Retinal pigment epithelial cell (primary cell): ENCODE measurements at places on chromosomes 12 and 14.

DNA sequence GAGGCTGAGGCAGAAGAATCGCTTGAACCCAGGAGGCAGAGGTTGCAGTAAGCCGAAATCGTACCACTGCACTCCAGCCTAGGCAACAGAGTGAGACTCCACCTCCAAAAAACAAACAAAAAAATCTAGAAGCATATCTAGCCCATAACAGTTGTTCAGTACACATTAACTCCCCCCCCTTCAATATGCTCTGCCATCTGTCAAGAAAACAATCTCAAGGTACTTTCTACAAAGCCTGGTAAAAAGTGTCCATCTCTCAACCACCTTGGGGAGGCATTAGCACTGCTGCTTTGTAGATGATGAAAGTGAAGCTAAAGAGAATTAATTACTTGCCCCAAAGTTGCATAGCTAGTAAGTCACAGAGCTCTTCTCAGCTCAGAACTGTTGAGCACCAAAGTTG is 24.9 kb downstream of the LGALS3 start:
- no peak for DNase-seq

GRCh38 chr12:81088221-81088620 is 10.3 kb downstream of the ACSS3 start:
- DNase-seq = no peak

DNA sequence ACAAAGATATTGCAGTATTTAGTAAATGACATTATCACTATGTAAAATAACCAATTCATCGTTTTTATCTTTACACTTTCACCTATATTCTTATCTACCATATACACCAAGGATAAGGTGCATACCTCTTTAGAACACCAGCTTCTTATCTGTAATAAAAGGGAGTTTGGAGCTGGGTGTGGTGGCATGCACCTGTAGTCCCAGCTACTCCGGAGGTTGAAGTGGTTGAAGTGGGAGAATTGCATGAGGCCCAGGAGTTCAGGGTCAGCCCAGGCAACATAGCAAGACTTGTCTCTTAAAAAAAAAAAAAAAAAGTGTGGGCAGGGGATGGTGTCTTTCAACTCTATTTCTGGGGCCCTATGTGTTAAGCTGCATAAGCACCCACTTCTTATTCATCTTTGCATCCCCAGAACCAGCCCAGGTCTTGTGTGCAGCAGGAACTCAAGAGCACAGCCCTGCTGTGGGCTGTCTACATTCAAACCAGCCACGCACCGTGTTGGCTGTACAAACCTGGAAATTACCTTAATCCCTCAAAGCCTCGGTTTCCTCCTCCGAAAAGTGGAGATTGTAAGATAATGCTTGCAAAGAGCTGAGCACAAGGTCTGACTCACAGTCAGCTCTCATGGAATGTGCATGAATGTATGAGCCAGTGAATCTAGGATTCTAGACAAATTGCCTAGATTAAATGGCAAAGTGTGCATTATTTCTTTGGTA is 256.6 kb upstream of the FOXN3 start:
- DNase-seq = peak; percentile 56

- no peak for DNase-seq
Measured at GRCh38 chr14:71682337-71682736, 249.9 kb upstream of the RGS6 start.

DNA sequence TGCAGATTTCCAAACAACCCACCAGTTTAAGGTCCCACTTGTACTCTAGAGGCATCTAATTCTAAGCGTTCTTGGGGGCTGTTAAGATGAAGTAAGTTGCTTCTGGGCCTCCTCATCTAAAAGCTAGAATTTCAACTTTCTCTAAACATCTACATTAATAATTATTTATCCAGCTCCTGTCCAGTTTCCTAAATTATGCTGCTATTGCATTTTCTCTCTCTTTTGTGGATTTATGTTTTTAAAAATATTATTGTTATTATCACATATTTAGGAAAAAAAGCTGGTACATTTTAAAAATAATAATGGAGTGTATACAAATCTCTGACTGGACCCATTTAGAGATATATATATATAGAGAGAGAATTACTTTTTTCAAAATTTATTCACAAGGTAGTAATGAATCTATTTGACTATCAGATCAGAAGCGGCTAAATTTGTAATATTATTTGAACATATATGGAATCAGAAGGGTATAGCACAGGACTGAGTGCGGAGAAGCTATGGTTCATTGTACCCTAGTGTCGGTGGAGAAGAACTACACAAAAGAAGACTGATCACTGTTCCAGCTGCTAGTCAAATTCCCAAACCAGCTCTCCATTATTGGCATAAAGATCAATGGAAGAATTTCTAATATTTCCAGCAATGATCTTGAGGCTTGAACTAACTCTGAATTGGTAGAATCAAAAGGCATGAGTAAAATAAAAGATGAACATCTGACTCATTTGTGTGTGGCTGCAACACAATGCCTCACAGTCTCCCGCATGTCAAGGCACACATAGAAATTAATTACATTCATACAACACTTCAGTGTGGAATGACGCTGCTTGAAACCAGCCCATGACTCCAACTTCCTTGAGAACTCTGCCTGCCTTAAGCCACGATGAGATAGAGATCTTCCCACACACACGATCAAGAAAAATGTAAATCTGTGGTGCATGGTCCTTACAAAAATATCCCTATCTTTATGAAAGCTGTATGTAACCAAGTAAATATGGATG is 433.4 kb upstream of the OR4E1 start:
- no peak for DNase-seq

GRCh38 chr14:98328496-98328895 is 943.5 kb downstream of the BCL11B start:
- no peak for DNase-seq

DNA sequence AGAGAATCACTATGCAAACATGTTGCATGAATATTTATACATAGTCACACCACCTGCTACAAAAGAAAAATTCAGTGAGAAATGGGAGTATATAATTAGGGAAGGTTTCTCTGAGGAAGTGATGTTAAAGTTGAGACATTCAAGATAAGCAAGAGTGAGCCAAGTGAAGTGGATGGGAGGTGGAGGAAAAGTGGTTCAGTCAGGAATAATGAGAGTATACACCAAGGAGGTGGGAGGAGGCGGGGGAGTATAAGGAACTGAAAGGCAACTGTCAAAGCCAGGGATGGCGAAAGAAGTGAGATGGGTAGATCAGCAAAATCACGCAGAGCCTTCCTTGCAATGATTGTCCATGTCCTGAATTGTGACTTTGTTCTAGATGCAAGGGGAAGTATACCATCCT is 33.7 kb downstream of the PRKD1 start:
- no peak for DNase-seq

- no peak for DNase-seq
Measured at GRCh38 chr12:10190558-10191388, 11.9 kb downstream of the TMEM52B start.
